Stimulated activated CD4-positive, alpha-beta T cell treated with anti-CD3 and anti-CD28 coated beads, Interleukin-12 subunit alpha, Interleukin-12 subunit beta, amount 100 ng/mL, for 48 hours (primary cell): ENCODE measurements at places on chromosomes 16 and 17.
A peak's percentile ranks its signal among the peaks of the same experiment; 100 is the strongest.

DNA sequence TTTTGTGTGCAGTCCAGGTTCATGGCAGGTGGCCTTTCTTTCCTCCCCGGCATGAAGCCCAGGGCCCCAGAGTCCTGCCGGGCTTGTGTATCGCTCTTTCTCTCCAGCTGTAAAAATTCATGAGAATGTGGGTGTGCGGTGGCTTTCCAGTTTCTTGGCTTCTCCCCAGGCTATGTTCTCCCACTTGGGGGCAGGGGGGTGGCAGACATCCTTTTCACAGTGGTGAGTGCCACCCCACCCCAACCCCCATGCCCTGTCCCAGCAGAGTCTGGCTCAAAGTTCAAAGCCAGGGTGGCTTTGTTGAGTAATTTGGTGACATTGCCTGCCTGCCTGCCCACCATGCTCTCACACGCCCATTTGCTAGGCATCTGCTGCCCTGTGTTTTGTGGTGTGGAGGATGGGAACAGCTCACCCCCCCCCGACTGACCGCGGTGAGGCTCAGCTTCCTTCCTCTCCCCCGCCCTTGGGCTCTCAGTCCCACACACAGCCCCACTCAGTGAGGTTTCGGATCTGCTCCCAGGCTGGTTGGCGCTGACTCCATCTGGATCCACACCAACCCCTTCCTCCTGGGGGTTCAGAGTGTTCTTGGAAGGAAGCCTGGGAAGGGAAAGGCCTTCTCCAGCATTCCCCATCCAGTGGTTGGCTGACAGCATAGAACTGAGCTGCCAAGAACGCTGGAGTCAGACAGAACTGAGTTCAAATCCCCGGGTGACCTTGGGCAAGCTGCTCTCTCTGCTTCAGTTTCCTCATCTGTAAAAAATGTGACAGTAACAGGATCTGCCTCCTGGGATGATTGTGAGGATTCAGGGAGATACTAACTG lies 36.0 kb downstream of the CHD9 start:
- DNase-seq, result no peak

DNA sequence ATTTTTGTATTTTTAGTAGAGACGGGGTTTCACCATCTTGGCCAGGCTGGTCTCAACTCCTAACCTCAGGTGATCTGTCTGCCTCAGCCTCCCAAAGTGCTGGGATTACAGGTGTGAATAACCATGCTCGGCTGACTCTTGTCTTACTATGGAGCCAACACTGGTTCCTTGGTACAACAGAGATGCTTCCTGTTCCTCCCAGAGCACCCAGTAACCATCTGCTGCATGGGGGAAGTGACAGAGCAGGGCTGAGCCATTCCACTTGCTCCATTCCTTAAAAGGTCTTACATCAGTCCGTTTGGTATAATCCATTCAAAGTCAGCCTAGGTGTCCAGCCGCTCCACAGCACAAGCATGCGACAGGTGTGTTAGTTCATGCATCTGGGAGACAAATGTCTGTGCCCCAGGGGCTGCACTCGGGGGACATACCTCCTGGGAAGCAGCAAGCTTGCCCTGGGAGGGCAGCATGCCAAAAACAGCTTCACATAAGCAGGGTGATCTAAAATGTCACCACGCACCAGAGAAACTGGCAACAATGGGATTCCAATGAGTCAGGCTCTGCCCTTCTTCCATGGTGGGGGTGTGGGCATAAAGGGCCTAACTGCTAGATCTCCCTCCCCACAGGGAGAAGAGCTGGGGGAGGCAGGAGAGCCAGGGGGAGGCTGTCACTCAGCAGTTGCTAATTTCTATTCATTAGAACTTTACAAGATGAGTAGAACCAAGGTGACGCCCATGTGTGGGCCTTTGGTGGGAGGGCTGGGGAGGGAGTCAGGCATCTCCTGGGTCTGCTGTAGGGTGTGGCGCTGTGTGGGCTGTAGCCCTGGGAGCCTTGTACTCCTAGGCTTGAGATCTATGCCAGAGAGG lies 35.5 kb downstream of the PIPOX start:
- no peak for DNase-seq

- DNase-seq, result no peak
Observed at GRCh38 chr16:53848277-53848942, 144.5 kb downstream of the FTO start.

GRCh38 chr17:62933501-62934385 lies 32.3 kb upstream of the TANC2 start:
- DNase-seq, result no peak

DNA sequence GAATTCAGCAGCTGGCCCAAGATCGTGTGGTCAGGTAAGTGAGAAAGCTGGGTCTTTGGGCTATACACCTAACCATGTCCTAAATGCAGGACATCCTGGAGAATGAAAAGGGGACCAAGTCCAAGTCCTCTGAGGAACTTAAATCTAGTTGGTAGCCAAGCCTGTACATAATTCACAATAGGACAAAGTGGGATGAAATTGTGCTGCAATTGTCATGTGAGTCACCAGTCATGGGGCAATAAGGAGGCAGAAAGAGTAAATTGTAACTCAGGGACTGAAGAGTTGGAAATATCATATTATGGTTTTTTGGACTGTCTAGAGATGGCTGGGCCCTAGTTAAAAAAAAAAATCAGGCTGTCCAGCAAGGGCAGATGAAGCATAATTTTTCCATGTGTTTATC lies 202.6 kb downstream of the CYLD start:
- DNase-seq, result no peak

- DNase-seq, result no peak
Observed at GRCh38 chr17:72185564-72185963, 64.7 kb downstream of the SOX9 start.

DNA sequence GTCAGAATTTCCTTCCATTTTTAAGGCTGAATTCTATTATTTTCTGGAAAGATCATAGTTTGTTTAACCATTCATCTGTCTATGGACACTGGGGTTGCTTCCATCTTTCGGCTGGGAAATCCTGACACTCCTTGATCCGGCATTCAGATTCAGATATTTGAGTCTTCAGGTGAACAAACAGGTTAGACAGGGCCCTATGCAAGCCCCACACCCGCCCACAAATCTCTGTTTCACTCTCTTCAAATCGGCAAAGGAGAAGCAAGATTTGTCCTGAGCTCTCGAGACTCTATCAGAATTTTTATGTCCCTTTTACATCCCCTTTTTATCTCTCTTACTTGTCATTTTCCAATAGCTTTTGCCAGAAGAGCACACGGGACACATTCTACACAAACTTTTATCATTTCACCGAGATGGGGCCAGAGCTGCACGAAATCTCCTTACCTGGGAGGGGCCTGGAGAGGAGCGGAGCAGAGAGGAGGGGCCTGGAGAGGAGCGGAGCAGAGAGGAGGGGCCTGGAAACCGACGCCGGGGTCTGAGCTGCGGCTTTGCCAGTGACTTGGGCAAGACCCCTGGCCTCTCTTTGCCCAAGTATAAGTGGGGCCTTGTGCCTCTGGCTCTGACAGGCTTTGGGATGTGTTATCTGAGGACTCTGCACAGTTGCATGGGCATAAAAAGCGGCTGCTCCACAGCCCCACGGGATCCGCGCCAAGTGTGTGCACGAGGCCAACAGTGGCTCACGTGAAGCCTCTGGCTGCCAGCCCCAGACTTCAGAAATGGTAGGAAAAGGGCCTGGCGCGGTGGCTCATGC lies 54.3 kb upstream of the RBFOX3 start:
- DNase-seq, result no peak

DNA sequence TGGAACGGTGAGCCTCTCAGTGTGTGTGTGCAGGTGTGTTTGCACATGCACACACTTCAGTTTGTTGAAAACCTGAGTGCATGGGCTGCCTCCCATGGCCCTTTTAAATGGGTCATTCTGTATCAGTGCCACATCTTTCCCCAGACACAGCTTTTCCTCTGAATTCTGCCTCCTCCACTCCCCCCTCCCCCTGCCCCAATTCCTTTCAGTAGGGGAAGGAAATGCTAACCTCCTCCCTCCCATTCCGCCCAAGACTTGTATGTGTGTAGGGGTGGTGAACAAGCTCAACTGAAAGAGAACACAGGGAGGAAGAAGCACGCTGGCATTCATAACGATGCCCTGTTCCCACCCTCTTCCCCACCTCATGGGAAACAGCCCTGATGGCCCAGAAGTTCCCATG lies 34.3 kb downstream of the C17orf75 start:
- no peak for DNase-seq

DNA sequence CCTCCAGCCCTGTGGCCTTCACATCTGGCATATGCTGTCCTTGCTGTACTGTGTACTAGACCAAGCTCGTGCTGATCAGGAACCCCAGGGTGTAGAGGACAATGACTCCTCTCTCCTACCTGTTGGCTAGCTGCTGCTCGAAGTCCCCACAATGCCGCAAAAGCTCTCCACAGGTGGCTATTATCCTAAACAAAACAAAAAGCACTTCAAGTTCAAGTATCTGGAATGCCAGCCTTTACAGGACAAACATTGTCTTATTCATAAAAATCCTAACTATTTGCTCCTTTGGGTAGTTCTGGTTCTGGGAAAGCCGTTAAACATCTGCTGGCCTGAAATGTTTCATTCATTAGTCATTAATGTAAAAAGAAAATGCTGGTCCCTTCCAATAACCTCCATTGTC lies 42.8 kb downstream of the COG7 start:
- DNase-seq, result no peak

GRCh38 chr16:69012906-69013305 lies 92.5 kb upstream of the HAS3 start:
- DNase-seq, result no peak

GRCh38 chr16:10684511-10685151 lies 10.1 kb downstream of the TEKT5 start:
- no peak for DNase-seq

GRCh38 chr16:12235110-12235509 lies 258.6 kb downstream of the SNX29 start:
- no peak for DNase-seq

GRCh38 chr17:62067165-62068145 lies 2.4 kb upstream of the MED13 start:
- DNase-seq, result no peak

GRCh38 chr16:56212144-56212543 lies 20.9 kb downstream of the GNAO1 start:
- DNase-seq, result no peak

DNA sequence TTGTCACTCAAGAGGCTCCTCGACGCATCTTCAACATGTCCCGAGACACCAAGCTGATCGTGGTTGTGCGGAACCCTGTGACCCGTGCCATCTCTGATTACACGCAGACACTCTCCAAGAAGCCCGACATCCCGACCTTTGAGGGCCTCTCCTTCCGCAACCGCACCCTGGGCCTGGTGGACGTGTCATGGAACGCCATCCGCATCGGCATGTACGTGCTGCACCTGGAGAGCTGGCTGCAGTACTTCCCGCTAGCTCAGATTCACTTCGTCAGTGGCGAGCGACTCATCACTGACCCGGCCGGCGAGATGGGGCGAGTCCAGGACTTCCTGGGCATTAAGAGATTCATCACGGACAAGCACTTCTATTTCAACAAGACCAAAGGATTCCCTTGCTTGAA lies 101.0 kb downstream of the HS3ST2 start:
- DNase-seq, result no peak

- peak; percentile 24 for DNase-seq
Observed at GRCh38 chr17:64507413-64507782, 621 bp downstream of the CEP95 start.

- peak; percentile 75 for DNase-seq
Observed at GRCh38 chr16:89096768-89097391, 3.2 kb downstream of the ACSF3 start.

DNA sequence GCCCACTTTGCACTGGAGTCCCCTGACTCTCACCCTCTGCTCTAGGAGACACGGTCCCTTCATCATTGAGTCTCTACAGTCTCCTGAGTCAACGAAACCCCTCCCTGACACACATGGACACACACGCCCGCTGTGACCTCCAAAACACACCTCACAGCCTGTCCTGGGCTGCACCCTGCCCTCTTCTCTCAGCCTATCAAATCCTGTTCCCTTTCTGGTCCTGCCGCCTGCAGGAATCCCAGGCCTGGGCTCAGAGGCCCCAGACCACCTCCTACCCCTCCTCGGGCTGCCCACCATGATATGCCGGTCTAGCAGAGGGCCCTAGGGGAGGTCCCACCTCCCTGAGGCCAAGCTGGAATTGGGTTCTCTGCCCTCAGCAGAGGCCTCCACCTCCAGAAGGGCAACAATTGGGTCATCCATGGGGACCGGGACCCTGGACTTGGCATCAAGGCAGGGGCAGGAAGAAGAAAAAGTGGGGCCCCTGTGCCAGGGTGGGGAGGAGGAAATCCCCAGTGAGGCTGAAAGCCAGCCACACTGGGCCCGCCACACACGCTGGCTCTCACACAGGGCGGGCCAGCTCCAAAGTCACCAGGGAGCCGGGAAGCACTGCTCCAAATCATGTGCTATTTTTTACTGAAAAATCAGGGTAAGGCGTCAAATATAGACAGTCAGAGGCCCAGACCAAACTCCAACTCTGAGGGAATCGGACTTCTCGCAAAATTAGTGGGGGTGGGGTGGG lies 3.4 kb downstream of the PPP1R9B start:
- DNase-seq, result no peak

GRCh38 chr16:69906838-69907401 lies 44.2 kb upstream of the CLEC18A start:
- no peak for DNase-seq

DNA sequence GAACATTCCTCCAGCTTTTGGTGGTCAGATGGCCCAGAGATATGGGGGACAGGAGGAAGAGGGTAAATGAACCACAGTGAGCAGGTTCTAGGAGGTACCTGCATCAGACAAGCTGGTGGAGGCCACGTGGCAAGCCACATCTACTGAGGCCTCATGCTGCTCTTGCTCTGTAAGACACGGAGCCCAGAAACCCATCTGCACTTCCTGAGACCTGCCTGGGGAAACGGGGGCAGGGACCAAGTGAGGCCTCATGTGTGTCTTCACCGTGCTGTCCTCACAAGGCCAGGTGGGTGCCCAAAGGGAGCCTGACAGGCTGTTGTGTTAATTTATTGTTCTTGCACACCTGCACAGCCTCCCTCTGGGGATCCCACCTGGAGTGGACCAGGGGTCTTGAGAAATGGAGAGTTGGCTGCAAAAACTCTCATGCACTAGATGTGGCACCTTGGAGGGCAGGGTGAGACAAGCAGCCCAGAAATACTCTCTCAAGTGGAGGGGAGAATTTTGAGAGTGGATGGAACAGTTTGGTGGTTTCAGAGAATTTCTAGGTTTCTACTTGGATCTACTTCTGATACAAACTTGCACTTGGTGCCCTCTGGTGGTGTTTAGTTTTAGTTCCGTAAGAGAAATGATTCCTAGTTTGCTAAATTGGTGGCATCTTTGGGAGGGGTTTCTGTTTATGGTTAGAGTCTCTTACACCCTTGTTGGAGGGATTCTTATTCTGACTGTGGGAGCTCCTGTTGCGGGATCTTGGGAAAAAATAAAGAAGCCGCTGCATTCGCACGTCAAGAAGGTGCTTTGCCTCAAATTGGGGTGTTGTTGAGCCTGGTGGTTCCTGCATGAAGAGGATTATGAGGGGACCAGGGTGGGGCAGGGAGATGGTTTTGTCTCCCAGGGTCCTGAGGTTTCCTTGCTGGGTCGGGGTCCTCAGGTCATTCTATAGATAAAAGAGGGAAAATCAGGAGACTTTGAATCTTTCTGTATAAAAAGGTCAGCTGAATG lies 47.5 kb downstream of the SLC6A2 start:
- no peak for DNase-seq
